ENCODE measurements at places on chromosomes 3 and 15. TPM values are rescaled to one million over a fixed set of nuclear protein-coding genes. Genes with fewer than 3 reads are reported as not detected.
A peak's percentile ranks its signal among the peaks of the same experiment; 100 is the strongest.

- H3K27ac ChIP-seq, result no peak overlapping the region
- H3K27me3 ChIP-seq, result no peaks in the 10 kb centered on the region
- H3K4me3 ChIP-seq, result no peak overlapping the region
- H3K4me1 ChIP-seq, result no peaks in the 10 kb centered on the region
Measured at GRCh38 chr3:102063572-102063971, 214.3 kb downstream of the NFKBIZ start.

GRCh38 chr15:90938261-90938660 is 3.2 kb downstream of the UNC45A start:
- no peak overlapping the region for H3K4me3 ChIP-seq
- peaks cover 33% of the 10 kb centered on the region for H3K4me1 ChIP-seq
- no peak overlapping the region for H3K27ac ChIP-seq
- no peak for DNase-seq
- peaks cover 51% of the 10 kb centered on the region for H3K36me3 ChIP-seq

CYP1A2 gene
- total RNA-seq, result not detected

DNA sequence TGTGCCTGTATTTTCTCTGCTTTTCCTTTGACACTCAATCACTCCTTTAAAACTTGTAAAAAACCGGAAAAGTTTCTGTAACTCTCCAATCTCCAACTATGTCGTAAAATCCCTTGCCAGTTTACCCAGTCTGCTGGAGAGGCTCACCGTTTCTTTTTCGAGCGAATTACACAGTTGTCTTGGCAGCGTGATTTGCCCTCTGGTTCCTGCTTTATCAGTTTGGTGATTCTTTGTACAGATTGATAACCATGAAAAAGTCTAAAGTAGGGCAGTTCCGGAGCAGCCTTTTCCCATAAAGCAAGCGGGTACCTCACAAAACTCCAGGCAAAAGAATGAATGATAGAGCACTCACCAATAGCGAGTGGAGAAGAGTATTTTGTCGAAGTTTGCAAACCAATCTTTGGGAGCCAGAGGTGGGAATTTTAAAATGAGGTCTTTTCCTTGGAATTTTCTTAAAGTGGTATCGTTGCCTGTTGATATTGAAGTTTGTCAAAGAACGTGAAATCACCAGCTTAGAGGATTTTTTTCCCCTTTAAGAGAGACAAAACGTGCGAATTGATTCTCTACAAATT is at the start of gene TTC23:
Gene TTC23 (minus strand): TSS at position 312 of the 572 bp plus-strand sequence. CDS start 20,869 bp downstream, outside the sequence.
- DNase-seq, result no peak
- no peaks in the 10 kb centered on the region for H3K27me3 ChIP-seq
- H3K27ac ChIP-seq, result peak within 1 kb of the TSS; percentile 95
- peak within 1 kb of the TSS; percentile 84 for H3K4me3 ChIP-seq
- peaks cover 56% of the 10 kb centered on the region for H3K4me1 ChIP-seq

ARL14 gene
- not detected for total RNA-seq

DNA sequence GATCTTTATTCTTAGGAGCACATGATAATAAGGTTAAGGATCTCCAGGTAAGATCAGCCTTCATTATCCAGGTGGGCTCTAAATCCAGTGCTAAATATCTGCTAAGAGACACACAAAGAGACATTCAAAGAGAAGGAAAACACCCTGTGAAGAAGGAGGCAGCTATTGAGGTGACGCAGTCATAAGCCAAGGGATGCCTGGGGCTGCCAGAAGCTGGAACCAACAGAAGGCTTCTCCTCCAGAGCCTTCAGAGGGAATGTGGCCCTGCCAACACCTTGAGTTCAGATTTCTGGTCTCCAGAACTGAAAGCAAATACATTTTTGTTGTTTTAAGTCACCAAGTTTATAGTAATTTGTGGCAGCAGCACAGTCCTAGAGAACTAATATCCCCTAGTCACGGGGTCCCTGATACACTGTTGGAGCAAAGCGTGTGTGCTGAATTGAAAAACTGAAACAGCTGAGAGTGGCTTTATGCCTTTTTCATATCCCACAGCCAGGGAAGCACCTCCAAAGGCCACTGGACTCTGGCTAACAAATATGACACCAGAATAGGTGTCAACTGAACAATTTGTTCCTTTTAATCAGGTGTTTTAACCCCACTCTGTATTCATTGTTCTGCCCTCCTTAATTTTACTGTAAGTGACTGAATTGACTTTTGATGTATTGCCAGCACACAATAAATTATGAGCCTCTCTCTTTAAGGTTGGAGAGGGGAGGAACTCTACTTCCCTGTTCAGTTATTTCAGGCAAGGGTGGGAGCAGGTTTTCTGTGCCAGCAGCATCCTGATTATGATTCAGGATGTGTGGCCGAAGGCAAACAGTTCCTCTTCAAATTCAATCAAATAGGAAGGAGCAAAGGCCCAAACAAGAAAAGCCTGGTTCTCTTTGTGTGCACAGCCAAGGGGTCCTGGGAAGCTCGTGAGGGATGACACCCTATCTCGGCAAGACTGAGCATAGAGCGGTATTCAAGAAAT is 151.8 kb upstream of the HES1 start:
- no peaks in the 10 kb centered on the region for H3K36me3 ChIP-seq
- no peak for DNase-seq
- H3K4me1 ChIP-seq, result peaks cover 59% of the 10 kb centered on the region
- peak overlapping the region; percentile 62 for H3K27ac ChIP-seq
- no peak overlapping the region for H3K4me3 ChIP-seq

ZNF620 gene
- total RNA-seq, result 2.3 TPM

ISLR gene
- total RNA-seq, result 12.7 TPM

MINAR1 gene
- 0.05 TPM for total RNA-seq

GRCh38 chr3:150169330-150169940 is 198.7 kb upstream of the PFN2 start:
- no peaks in the 10 kb centered on the region for H3K36me3 ChIP-seq
- peaks cover 27% of the 10 kb centered on the region for H3K4me1 ChIP-seq
- H3K27ac ChIP-seq, result peak overlapping the region; percentile 88
- peak; percentile 23 for DNase-seq
- H3K27me3 ChIP-seq, result no peaks in the 10 kb centered on the region
- H3K4me3 ChIP-seq, result no peak overlapping the region

TRH gene
- not detected for total RNA-seq

GRCh38 chr15:86347245-86347644 is 267.6 kb downstream of the AGBL1 start:
- no peak overlapping the region for H3K4me3 ChIP-seq
- no peaks in the 10 kb centered on the region for H3K36me3 ChIP-seq
- H3K27me3 ChIP-seq, result peaks cover 17% of the 10 kb centered on the region
- no peak for DNase-seq
- H3K4me1 ChIP-seq, result no peaks in the 10 kb centered on the region

DNA sequence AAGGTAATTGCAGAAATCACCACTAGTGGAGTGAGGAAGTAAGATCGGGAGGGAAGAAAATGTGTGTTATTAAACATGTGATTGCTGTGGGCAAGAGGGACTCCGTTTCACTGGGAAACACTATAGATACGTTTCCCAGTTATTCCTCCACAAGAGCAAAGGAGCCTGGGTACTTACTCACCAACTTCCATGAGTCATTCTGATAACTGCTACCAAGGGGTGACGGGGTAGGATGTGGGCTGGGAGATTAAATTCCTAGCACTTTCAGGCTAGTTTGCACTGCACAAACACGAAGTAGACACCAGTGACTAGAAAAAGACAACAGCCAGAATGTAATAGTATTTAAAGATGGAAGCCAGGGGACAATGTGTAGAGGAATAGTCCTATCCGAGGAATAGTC is 812.9 kb upstream of the CFAP20DC start:
- no peak overlapping the region for H3K4me3 ChIP-seq
- no peaks in the 10 kb centered on the region for H3K4me1 ChIP-seq
- H3K27ac ChIP-seq, result no peak overlapping the region
- no peak for DNase-seq
- H3K27me3 ChIP-seq, result no peaks in the 10 kb centered on the region

DNA sequence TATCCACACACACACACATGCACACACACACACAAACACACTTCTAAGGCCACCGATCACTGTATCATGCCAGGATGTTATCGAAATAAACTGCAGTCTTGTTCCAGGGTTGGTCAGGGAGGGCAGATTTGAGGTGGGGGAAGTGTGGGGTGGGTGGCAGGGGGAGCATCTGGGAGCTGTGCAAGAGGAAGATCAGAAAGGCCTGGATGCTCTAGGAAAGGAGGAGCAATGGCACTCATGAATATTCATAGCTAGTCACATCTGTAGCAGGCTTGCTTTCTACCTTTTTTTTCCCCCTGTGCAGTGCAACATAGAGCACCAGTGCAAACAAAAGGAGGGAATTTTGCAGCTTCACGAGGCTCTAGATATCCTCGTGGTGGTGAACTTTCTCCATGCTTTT is 84.9 kb downstream of the MEIS2 start:
- H3K4me3 ChIP-seq, result peak overlapping the region; percentile 24
- H3K4me1 ChIP-seq, result peaks cover 84% of the 10 kb centered on the region
- no peaks in the 10 kb centered on the region for H3K27me3 ChIP-seq
- no peaks in the 10 kb centered on the region for H3K36me3 ChIP-seq
- no peak for DNase-seq

ILDR1 gene
- 0.33 TPM for total RNA-seq

DNA sequence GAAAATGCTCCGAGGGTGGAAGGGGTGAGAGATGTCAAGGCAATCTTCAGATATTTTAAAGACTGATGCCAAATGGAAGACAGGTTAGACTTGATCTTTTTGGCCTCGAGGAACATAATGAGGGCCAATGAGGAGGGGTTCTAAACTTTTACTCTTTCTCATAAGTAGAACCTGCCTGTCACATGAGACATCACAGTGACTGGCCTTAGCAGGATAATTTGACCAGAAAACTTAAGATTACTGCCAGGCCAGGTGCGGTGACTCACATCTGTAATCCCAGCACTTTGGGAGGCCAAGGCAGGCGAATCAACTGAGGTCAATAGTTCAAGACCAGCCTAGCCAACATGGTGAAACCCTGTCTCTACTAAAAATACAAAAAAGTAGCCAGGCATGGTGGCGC is 12.2 kb downstream of the TM4SF4 start:
- H3K36me3 ChIP-seq, result no peaks in the 10 kb centered on the region
- no peak for DNase-seq
- no peaks in the 10 kb centered on the region for H3K4me1 ChIP-seq
- H3K27ac ChIP-seq, result no peak overlapping the region
- no peak overlapping the region for H3K4me3 ChIP-seq

DNA sequence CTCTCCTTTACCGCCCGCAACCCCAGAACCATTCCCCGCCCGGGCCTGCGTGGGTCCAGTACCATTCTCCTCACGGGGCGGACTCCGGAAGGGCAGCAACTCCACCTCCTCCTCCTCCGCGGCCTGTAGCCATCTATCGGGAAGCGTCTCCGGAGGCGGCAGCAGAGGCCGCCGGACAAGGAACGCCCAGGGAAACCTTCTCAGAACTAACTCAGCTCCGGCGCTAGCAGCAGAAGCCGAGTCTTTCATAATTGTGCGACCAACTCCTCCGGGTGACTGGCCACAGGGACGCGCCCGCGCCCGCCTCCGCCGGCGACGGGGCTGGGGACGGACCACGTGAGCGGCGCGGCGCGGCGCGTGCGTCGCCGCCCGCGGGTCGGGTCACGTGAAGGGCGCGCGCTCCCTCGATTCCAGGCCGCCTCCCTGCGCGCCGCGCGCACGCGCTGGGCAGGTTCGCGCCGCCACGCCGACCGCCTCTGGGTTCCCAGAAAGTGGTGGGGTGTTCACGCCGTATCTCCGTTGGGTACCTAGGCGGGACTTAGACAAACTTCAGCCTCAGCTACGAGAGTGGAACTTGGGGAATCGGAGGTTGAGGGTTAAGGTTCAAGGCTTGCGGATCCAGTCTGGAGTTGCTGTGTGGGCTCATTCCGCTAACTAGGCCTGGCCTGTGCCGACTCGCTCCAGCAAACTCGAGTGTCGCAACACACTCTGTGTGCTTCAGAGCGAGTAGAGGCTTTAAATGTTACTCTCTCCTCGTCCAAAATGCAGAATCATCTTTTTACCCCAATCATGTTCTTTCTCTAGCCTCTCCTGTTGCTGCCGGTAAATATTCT is at the start of gene TRPM7:
Gene TRPM7 (minus strand): TSS at position 329 of the 833 bp plus-strand sequence. CDS start 264 bp downstream, at position 65.
- no peaks in the 10 kb centered on the region for H3K27me3 ChIP-seq
- peak within 1 kb of the TSS; percentile 92 for H3K4me3 ChIP-seq
- peaks cover 54% of the 10 kb centered on the region for H3K4me1 ChIP-seq
- peak; percentile 92 for DNase-seq
- H3K36me3 ChIP-seq, result no peaks in the 10 kb centered on the region

- no peaks in the 10 kb centered on the region for H3K27me3 ChIP-seq
- H3K4me1 ChIP-seq, result peaks cover 10% of the 10 kb centered on the region
- no peaks in the 10 kb centered on the region for H3K36me3 ChIP-seq
- DNase-seq, result no peak
- H3K4me3 ChIP-seq, result no peak overlapping the region
Measured at GRCh38 chr3:141853081-141853601, 23.3 kb upstream of the ATP1B3 start.

CPNE9 gene
- 0.16 TPM for total RNA-seq

FBXO40 gene
- total RNA-seq, result 245 TPM

- peaks cover 24% of the 10 kb centered on the region for H3K4me1 ChIP-seq
- DNase-seq, result no peak
- no peaks in the 10 kb centered on the region for H3K36me3 ChIP-seq
- no peak overlapping the region for H3K4me3 ChIP-seq
- H3K27me3 ChIP-seq, result no peaks in the 10 kb centered on the region
Measured at GRCh38 chr3:139261754-139262586, 81.8 kb upstream of the MRPS22 start.

DNA sequence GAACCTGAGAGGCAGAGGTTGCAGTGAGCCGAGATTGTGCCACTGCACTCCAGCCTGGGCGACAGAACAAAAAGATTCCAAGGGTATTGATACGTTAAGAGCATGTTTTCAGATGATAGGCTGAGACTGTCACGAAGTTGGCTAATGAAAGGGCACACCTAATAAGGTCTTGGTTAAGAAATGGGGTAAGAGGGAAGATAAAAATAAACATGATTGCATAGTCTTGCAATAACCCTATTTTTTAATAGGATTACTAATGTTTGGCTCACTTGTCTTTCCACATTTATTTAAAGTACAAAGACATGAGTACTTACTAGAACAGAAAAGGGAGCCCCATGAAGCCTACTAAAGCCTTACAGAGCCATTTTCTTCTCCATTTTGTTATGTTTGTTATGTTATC is 109.0 kb downstream of the FRMD4B start:
- no peak overlapping the region for H3K4me3 ChIP-seq
- no peaks in the 10 kb centered on the region for H3K4me1 ChIP-seq

DNA sequence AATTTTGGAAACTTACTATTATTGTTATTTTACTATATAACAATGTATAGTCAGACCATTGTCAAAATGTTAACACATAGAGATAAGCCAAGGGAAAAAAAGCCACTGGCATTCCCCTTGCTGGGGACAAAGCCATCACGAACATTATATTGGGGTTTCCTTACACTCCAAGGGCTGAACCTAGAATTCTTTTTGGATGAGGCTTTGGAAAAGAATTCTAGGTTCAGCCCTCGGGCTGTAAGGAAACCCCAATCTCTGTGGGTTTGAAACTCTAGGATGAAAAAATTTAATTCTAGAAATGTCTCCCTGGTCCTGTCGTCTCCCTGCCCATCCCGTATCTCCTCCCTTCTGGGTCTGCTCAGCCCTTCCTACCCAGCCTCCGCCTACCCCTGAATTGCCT is 67.0 kb upstream of the SMAD6 start:
- no peak overlapping the region for H3K27ac ChIP-seq
- DNase-seq, result no peak
- no peak overlapping the region for H3K4me3 ChIP-seq

DPH6 gene
- 13.9 TPM for total RNA-seq
